NCI-H2081 (cell line): ENCODE measurements at places on chromosomes 6 and 20.

GRCh38 chr6:155444120-155444917, 11.3 kb downstream of the NOX3 start:
- no peak for DNase-seq

DNA sequence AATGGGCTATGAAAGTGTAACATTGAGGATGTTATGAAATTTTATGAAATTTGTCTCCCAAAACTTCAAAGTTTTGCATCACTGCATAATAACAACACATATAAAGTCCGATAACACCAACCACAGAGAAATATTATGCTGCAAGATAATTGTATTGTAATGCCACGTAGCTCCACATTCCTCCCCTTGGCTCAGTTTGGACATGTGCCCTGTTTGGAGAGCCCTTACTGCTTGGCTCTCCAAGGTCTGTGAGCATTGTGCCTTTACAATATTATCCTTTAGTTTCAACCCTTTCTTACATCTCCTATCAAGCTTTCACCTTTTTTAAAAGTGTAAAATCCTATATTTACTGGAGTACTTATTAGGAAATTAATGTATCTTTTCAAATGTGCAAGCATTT, 10.8 kb downstream of the HBS1L start:
- DNase-seq: no peak

DNA sequence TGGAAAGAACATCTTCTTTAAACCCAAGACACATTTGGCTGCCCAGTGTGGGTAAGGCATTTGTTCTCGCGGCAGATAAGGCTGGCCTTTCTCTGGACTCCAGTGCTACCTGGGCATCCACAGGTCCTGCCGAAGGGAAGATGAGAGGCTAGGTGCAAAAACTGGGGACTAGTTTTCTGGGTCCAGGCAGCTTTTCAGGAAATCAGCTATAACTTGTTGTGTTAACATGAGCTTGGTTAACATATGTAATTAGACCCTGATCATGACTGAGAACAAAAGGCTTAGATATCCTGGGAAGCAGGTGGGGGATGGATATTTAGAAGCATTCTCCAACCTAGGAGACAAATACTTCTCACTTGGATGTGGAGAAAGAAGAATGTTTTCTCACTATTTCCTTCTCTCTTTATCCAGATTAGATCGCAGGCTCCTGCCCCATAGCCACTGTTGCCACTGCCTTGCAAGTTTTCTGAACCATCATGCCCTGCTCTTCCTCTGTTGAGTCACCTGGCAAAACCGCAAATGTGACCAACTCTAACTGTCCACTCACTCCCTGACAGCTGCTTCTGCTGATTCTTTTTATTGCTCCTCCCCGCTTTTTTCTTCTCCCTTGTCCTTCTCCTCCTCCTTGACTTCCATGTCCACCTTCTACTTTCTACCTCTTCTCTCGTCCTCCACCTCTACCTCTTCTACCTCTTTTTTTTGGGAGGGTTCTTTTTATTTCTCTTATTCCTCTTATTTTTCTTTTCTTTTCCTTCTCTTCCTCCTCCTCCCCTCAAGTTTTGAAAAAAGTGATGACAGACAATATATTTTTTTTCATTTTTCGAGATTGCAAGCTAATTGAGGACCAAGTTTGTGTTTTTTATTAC, 258.1 kb downstream of the UTRN start:
- no peak for DNase-seq

DNA sequence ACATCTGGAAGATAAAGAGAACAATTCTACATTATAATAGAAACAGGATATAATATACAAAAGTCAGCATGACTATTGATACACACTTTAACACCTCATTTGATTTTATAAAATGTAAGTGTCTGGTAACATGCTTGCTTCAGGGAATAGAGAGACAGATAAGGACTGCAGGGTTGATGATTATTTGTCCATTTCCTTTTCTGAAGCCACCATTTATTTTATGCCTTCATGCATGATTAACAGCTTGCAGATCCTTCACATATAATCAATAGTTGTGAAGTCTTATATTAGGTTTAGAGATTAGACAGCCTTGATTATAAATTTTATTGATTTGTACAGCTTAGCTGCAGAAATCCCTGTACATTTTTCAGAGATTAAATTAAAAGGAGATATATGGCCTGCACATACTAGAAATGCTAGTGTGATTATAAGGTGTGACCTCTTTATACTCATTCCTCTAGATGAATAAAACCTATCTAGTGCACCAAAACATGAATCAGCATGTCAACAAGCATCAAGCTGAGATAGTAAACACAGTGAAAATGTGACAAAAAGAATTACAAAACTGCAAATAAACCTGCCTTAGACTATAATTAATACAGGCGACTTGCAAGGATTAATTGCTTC, 198.8 kb upstream of the THEMIS start:
- no peak for DNase-seq

GRCh38 chr6:138897031-138897430, 91.0 kb downstream of the REPS1 start:
- DNase-seq: no peak

DNA sequence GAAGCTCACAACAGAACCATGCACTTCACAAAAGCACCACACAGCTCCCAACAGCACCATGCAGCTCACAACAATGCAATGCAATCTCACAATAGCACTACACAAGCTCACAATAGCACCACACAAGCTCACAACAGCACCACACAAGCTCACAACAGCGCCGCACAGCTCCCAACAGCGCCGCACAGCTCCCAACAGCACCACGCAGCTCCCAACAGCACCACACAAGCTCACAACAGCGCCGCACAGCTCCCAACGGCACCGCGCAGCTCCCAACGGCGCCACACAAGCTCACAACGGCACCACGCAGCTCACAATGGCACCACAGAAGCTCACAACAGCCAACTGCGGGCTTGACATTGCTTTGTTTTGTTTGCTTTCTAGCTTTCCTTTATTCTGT, 198.1 kb downstream of the DLL1 start:
- DNase-seq: no peak

GRCh38 chr6:46867411-46867810, 54.3 kb downstream of the ADGRF5 start:
- DNase-seq: no peak

- peak; percentile 14 for DNase-seq
These were observed 719 bp upstream of the EDN1 start for GRCh38 chr6:12289365-12289919.
